ENCODE measurements at places on chromosomes 12 and 14.

GRCh38 chr14:100124551-100125088, 34.8 kb downstream of the DEGS2 start:
- DNase-seq = no peak

DNA sequence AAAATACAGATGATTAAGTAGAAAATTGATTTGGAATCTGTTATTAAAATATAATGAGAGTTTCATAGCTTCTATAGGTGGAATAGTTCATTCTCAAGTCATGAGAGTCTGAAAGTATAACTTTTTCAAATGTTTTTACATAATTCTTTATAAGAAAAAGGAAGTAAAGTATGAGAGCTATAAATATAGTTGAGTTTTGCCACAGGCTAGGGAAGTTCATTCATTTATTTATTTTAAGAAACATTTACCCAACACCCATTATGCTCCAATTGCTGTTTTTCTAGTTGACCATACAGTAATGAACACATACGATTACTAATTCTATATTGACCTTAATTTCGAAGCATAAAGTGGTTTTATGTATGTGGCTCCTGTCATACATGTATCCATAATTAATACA, 24.8 kb downstream of the LRRIQ1 start:
- DNase-seq = no peak

DNA sequence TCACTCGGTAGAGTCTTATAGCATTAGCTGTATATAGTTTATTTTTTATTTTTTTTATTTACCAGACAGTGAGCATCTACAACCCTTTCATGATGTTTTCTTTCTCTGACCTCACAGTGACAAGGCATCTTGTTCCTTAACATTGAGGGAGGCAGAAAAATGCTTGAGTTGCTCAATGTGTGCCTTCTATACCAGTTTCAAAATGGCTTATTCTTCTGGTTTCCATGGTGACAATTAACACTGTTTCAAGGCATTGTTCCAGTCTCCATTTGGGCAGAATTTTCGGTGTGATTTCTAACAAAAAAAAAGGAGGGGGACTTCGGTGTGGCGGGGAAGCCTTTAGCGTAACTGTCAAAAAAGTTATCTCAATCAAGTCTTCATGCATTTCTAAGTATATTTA, 209.7 kb upstream of the NPAS3 start:
- no peak for DNase-seq

DNA sequence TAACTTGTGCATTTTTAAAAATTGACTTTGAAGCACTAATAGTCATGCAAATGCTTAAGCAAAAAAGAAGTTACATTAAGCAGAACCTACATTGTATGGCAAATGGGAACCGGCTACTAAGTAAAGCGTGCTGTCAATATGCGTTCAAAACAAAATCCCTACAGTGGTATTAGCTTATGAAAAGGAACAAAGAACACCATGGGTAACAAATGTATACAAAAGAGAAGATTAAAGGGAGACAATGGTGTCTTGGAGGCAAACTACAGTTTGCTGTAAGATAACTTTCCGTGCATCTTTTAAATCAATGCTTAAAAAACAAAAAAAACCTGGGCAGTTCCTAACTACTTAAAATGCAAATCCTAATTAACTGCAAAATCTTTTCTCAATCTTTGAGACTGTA, 10.5 kb downstream of the CDK2AP1 start:
- DNase-seq = no peak

- DNase-seq = no peak
These were observed 56.7 kb downstream of the RGS6 start for GRCh38 chr14:71988939-71989338.

DNA sequence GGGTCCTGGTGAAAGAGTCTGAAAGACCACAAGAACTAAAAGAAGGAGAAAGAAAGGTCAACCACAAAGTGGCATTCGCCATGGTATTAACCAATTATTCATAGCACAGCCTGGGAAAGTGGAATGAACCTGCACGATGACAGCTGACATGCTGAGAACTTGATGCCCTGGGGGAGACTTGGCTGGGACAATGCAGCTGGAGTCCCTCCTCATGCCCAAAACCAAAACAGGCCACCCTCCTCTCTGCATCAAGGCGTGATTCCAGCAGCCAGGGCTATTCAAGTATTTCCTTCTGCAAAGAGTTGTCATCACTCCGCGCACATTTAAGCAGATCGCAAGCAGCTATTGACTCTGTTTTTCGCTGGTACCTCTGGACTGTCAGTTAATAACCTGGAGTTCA, 167.1 kb upstream of the NOS1 start:
- no peak for DNase-seq

GRCh38 chr12:78171061-78171460, 340.4 kb downstream of the NAV3 start:
- no peak for DNase-seq

DNA sequence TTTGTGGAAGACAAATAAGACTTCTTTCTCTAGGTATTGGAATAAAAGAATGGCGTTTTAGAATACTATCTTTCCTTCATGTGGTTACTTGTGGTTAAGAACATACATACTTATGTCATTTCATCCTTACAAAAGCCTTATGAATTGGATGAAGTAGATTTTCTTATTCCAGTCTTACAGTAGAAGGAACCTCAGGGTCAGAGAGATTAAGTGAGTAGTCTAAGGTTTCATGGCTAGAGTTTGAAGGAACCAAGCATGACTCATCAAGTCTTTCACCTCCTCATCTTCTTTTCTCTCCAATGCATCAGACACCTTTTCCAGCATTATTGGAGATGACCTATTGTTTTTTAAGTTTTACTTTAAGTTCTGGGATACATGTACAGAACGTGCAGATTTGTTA, 92.9 kb upstream of the NEDD1 start:
- no peak for DNase-seq

- no peak for DNase-seq
These were observed 86.8 kb upstream of the HIF1A start for GRCh38 chr14:61608245-61609165.
